ENCODE measurements at places on chromosomes 1 and 21.

DNA sequence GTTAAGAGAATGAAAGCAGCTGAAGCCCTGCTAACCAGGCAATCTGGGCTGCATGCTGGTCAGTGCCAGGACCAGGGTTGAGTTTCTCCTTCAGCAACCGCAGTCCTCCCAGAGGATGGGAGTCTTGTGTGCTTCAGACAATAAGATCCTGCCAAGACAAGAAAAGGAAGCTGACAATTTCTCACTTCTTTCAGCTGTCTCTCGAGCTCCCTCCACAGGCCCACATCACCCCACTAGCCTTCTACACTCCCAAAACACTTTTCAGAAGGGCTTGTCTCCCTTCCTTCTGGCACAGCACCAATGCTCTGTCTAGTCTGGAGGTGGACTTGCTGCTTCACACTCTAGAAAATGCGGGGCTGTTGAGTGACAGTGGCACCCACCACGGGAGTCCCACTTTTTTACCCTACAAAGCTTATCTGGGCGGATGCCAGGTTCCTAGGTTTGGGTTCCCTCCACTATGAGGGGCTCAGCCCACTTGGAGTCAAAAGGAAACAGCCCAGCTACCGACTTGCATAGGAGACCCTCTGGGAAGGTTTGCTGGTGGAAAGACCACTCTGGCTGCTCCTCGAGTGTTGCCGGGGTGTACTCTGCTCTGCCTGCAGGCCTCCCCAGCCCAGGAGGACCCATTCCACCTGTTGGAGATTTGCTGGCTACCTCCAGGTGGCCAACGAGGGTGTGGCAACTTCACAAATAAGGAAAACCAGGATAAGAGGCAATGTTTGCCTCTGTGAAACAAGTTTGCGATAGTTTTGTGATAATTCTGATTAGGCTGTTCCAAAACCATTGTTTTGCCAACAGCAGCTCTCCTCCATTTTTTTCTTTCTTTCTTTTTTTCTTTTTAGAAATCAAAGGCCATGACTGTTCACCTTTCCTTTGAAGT, 68.9 kb downstream of the TENT5C start:
- DNase-seq, result no peak

DNA sequence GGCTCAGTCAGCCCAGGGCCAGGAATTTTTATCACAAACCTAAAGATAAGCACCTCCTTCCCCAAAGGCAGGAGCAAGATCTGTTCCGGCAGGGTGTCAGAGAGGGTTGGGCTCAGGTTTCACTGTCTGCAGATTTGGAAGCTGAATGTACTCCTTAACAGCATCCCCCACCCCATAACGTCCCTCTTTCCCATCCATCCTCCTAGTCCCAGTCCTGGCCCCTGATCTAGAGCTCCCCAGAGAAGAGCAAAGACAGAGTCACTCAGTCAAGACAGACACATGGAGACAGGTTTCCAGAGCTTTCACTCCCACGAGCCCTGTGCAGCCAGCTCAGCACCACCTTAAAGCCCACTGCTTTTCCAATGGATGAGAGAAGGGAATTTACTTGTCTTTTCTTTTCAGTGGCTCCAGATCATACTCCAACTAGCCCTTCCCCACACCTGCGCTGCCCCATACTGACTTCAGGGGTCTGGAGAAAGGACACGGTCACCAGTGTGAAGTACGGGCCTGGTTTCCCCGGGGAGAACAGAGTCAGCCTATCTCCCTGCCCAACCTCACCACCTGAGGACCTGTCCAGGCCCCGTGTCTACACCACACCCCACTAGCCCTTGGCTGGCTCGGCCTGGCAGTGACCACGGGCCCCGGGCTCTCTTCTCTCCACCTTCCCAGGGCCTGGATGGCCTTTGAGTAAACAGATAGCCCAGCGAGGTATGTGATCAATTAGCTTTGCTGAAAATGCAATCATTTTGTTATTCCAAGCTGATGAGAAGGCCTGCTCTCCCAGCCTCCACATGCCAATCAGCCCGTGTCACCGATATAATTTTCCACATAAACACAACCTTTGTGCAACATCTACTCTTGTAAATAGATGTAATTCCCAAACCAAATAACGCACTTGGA, 249.1 kb downstream of the FOXD2 start:
- DNase-seq, result no peak

DNA sequence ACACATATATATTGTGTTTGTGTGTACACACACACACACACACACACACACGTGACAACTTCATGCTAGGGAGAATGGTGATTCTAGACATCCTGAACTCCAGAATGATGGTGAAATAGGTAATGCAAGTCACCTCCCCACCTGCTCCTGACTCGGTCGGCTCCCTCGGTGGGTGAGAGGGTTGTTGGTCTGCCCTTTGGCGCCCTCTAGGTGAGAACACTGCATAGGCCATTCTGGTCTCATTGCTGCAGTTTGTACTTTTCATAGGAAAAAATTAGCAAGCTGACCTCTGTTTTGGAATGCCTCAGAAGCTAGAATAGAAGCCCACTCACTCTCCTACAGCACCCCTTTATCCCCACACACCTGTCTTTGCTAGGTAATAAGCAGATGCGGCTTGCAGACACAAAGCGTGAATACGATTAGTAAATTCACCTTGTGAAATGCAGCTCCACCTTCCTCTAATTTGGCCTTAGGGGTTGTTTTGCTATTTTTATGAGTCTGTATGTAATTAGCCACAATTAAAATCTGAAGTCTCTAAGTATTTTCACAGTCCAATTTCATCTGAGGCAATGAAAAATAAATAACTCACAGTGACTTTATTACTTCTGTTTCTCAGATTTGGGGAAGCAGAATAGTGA, 130.0 kb upstream of the KCNJ15 start:
- DNase-seq, result no peak

- DNase-seq, result no peak
These were observed 50.3 kb upstream of the MAP10 start for GRCh38 chr1:232754930-232755329.

- no peak for DNase-seq
These were observed 54.4 kb upstream of the ACOT11 start for GRCh38 chr1:54493608-54494007.

- no peak for DNase-seq
These were observed 1618.7 kb downstream of the AMY1C start for GRCh38 chr1:105368446-105368845.

DNA sequence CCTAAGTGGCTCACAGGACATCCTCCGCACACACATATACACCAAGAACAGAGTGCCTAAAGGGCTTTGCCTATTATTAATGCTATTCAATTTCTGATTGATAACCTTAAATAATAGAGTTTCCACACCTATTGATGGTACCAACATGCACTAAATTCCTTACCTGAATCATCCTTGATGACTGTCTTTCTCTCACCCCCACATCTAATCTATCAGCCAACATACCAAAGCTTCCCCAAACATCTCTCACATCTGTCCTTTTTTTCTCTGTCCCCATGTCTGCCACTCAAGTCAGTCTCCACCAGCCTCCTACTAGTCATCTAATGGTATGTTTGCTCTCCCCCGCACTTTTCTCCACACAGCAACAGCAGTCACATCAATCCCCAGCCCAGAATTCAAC, 174.4 kb downstream of the DSCAM start:
- no peak for DNase-seq

DNA sequence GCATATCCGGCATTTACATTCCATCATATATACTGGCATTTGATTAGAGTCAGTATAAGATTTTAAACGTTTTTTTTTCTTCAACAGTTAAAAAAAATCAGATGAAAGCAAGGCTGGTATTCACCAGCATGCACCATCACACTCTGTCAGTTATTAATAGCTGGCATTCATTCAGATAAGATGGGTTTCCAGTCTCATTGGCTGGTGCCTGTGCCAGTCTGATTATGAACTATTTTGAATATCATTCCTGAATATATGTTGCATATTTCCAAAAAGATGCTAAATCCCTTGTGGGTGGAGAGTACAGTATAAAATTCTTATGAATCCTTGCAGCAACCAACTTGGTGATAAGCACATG, 211.7 kb downstream of the GPATCH2 start:
- DNase-seq, result no peak

GRCh38 chr1:156502391-156502893, 1.9 kb upstream of the MEF2D start:
- DNase-seq, result no peak

DNA sequence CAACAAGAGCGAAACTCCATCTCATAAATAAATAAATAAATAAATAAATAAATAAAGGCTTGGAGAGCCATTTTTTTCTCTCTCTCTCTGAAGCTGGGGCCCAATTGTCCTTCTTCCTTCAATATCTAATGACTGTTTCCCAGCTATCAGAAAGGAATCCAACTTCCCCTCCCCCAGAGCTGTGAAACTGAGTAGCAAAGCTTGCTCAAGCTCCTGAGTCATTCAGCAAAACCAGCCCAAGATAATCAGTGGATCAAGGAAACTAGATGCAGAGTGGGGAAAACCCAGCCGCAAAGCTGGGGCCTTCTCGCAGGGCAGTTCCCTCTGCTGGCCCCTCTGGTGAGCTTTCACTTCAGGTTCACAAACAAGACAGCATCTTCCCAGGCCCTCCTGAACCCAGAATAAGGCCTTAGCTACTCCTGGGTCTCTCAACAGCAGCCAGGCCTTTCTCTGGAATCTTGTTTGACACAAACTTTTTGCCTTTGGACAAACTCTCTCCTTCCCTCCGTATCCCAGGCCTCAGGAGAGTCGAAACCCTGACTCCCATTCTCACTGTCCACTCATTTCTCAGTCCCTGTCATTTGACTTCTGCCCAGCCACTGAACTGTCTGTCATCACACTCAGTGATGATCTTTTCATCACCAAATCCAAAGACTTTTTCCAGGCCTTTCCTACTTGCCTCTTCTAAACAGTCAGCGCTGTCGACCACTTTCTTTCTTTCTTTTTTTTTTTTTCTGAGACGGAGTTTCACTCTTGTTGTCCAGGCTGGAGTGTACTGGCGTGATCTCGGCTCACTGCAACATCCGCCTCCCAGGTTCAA, 18.0 kb upstream of the PTP4A2 start:
- peak; percentile 22 for DNase-seq

DNA sequence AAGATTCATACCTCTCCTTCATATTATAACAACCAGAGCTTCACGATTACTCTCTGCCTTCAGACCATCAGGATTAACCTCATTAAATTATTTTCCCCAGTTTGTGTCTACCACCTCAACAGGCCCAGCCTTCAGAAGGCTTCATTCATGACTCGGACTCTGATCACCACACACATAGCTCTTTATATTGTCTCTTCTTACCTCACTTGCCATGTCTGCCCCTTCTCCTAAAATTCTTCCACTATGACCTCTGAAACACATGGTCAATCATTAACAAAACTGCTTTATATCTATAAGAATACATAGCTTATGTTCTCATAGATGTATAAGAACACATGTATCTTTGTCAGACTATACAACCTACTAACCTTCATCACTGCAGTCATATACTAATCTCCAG, 79.8 kb downstream of the USP1 start:
- no peak for DNase-seq

DNA sequence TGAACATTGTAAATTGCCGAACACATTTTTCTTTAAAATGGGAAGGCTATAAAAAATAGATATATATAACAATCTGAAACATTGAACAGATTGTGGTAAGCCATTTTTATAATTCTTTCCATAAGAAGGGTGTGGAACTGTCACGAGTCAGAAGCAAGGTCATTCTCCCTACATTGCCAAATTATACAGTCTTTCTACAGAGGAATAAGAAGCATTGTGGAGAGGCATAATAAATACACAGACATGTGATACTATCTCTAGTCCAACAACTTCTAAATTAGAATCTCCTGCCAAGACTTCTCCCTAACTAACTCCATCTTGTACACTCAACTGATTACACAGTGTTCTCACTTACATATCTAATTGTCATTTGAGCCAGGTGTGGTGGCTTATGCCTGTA, 227.9 kb downstream of the CENPF start:
- no peak for DNase-seq

- no peak for DNase-seq
These were observed 50.4 kb downstream of the EIF4G3 start for GRCh38 chr1:21126324-21126723.

GRCh38 chr1:111491070-111491469, 12.4 kb downstream of the ADORA3 start:
- no peak for DNase-seq

GRCh38 chr1:154186852-154187501, 4.9 kb downstream of the TPM3 start:
- no peak for DNase-seq

DNA sequence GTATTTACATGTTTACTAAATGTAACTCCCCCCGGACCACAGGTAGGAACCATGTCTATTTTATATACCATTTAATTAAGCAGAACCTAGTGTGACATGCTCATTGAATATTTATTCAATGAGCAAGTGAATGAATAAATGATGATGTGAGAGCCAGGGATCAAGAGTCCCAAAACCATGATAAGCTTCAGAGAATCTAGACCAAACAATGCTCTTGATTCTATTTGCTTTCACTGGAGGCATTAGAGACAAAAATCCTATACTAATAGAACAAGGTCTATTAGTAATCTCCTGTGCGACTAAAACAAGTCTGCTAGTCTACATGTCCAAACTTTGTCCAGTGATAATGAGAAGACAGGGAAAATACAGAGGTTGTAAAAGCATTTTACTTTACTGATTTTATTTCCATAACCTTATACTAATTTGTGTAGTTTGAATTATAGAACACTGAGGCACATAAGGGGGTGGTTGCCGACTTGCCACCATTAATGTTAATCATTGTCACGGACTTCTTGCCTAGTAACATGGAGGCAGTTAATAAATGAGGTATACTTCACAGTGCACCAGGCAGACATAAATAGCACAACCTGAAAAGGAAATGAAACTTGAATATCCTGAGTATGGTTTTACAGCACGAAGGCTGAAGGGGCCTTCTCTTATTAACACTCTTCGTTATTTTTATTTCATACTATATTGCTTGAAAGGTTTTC, 69.8 kb downstream of the TBX15 start:
- DNase-seq, result no peak

DNA sequence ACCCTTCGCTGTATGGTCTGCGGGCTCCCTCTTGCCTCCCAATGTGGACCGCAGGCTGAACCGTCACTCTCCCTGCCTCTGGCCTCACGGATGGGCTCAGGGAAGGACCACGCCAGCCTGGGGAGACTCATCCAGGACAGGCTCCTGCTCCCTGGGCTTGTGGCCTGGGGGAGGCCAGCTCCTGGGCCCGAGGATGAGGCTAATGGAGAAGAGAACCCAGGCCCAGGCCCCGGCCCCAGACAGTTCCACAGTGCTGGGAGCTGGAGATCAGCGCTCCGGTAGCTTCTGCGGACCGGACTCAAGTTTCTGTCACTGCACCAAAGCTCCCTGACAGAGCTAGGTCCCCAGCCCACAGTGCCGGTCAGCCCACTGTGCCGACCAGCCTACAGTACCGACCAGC, 13.4 kb upstream of the PLEKHG5 start:
- no peak for DNase-seq

- DNase-seq, result no peak
These were observed 13.7 kb upstream of the AKR1A1 start for GRCh38 chr1:45536886-45537285.

DNA sequence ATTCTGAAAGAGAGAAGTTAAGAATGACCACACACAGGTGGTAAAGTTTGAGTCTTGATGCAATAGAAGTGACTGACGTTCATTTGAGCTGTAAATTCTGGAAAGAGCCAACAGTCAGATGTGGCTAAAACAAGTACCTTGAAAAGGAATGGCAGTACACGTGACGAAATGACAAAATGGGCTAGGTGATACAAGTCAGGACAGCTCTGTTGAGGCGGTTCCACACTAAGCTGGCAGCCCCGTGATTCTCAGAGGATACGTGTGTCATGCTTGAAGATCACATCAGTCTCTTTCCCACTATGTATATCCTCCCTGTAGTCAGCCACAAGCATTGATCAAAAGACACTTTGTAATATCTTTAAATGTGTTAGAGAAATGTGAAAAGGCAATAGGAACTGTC, 881.3 kb upstream of the ADGRL2 start:
- no peak for DNase-seq

All from activated CD4-positive, CD25-positive, alpha-beta regulatory T cell (primary cell).